ENCODE measurements at places on chromosomes 5 and 9.
A peak's percentile ranks its signal among the peaks of the same experiment; 100 is the strongest.

- DNase-seq, result no peak
Observed at GRCh38 chr9:134568116-134568515, 73.5 kb upstream of the COL5A1 start.

- peak; percentile 98 for DNase-seq
Observed at GRCh38 chr9:90433398-90433941, 209.2 kb downstream of the DIRAS2 start.

GRCh38 chr5:172106511-172107356 lies 81.3 kb downstream of the STK10 start:
- peak; percentile 64 for DNase-seq

- DNase-seq, result no peak
Observed at GRCh38 chr5:179357031-179357430, 11.8 kb upstream of the ADAMTS2 start.

- DNase-seq, result no peak
Observed at GRCh38 chr5:150235500-150235854, 45.6 kb downstream of the SLC6A7 start.

GRCh38 chr9:84103651-84104377 lies 123.2 kb downstream of the RMI1 start:
- DNase-seq, result no peak

DNA sequence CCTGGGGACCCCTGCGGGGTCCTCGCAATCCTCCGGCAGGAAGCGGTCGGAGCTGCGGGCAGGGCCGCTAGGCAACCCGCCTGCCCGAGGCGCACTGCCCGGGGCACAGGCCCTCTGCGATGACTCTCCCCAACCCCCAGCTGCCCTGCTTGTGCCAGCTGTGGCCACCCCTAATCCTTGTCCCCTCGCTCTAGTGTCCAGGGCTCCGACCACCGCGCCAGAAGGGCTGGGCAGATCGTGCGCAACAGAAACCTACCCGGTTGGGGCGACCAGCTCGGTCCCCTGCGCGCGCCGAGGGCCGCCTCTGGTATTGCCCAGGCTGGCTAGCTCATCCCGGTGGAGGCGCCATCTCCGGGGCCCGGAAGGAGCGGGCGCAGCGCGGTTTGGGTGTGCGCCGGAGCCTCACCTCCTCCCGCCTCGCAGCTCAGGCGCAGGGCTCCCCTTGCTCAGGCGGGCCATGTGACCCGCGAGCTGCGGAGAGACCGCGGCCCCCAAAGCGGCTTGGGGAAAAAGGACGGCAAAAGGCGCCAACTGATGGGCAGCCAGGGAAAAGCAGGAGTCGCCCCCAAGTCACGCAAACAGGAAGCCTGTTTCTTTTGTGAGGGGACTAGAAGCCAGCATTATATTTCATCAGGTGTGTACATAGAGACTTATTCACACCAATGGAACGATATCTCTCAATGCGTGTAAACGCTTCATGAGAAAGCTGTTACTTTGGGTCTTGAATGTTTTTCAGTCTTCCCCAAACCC lies 46.8 kb upstream of the RNF20 start:
- peak; percentile 85 for DNase-seq

GRCh38 chr5:107869438-107870115 lies 198.8 kb upstream of the EFNA5 start:
- peak; percentile 29 for DNase-seq

DNA sequence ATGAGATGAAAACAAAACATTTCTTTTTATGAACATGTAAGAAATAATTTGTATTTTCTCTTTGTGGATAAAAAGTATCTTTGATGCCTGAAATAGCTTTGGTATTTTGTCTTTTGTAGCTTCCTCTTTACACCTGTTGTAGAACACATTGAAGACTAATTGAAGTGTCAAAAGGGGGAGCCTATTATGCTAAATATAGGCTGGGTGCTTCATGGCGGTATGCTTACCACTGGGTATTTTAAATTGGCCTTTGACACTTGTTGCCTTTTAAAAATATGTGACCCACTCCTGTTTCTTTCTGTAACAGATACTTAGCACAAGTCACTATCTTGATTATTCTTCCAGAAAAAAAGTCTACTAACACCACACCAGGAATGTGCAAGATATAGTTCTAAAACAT lies 226.4 kb downstream of the KIAA0825 start:
- DNase-seq, result peak; percentile 11

GRCh38 chr9:79257790-79258351 lies 313.9 kb upstream of the TLE4 start:
- no peak for DNase-seq

GRCh38 chr9:99690573-99690972 lies 131.1 kb upstream of the NR4A3 start:
- no peak for DNase-seq

DNA sequence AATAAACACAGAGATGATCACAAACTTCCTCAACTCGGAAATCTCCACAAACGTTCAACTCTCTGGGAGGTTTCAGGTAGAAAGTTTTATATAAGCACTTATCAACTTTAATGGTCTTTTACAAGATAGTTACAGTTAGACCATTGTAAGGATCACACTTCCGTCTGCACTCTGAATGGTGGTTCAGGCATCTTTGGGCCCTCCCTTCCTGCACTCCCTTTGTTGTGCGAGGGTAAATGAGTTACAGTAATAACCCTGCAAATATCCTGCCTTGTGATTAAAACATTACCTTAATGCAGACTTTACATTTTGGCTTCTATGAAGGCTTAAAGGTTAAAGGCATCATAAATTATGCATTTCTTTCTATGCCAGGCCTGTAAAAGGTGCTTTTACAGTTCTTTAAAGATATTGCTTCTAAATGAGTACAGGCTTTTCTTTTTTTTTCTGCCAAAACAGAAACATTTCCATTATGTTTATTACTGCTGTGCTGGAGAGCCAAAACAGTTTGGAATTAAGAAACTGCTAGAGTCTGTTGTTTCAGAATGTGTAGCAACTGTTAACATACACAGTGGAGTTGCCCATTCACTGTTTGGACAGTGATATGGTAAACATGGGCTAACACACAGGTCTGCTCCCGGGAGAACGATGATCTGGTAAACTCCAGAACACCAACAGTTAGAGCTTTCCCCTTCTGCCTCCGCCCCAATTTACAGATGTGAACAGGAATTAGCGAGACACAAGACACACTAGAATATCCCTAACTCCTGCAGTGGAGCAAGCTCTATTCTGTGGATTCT lies 1.1 kb downstream of the PRUNE2 start:
- DNase-seq, result no peak

DNA sequence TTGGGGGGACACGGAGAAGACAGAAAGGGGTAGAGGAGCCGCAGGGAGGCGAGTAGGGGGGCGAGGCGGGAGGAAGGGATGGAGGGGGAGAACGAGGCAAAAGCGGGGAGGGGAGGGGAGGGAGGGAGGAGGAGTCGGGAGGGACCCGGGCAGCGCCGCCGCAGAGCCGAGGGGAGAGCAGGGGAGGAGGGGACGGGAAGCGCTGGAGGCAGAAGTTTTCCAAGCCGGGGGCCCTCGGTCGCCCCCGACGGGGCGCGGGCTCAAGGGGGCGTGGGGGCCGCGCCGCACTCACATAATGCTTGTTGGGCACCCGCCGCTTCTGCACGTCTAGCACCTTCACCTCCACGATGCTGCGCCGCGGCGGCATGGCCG lies 353 bp downstream of the SH3PXD2B start:
- DNase-seq, result peak; percentile 76

- DNase-seq, result peak; percentile 46
Observed at GRCh38 chr9:109640580-109641371, 139.2 kb upstream of the PALM2AKAP2 start.

DNA sequence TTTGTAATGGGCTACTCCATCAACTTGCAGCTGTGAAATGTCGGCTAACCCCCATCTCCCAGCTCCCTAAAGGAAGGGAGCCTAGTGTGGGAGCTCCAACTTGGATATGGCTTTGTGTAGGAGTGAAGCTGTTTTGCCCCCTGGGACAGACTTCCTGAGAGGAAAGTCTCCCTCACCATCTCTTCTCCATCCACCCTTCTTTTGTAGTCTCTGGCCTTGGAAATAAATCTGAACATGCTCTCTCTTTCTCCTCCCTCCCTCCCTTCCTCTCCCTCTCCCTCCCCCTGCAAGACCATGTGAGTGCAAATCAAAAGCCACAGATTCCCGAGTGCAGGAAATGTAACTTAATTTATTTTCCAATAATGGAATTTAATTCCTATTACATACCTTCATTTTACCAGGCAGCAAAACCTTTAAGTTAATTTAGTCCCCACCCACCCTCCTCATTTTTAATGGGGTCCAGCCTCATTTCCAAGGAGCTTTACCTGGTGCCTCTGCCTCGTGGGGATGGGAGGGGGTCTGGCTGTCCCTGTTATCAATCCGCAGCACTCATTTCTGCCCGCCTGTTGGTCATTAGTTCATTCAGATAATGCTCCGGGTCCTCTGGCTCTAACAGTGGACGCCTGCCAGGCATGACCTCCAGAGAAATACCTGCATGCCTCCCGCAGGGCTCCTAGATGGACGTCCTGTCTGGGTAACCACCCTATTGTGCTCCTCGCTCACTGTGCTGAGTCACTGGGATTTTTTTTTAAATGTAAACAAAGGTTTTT lies 122.9 kb upstream of the TAF11L2 start:
- DNase-seq, result peak; percentile 83

GRCh38 chr9:27385606-27386322 lies 88.8 kb upstream of the EQTN start:
- DNase-seq, result no peak

DNA sequence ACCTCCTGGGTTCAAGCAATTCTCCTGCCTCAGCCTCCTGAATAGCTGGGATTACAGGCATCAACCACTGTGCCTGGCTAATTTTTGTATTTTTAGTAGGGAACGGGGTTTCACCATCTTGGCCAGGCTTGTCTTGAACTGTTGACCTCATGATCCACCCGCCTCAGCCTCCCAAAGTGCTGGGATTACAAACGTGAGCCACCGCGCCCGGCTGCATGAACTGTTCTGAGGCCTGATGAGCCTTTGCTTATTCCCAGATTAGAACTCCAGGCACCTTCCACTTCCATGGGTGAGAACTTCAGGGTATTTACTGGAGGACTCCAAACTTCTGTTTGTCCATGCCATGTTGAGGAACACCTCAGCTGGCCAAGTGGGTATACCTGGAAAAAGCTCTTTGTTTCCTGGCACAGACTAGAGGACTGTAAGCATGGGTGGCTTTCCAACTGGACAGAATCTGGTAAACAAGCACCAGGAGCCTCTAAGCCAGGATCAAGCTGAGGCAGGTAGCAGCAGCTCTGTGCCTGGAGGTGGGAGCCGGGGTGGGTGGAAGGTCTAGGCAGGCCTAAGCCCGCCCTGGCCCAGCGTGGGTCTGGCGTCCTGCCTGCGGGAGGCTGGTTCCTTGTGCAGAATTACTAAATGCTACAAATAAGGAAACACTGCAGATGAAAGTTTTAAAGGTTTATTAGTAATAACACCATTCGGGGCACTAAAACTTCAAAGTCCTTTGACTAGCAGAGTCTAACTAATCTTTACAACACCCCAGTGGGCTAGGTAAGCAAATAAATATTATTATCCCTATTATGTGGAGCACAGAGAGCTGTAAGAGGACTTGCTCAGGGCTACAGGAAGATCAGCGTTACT lies 78.4 kb downstream of the SEMA5A start:
- no peak for DNase-seq

DNA sequence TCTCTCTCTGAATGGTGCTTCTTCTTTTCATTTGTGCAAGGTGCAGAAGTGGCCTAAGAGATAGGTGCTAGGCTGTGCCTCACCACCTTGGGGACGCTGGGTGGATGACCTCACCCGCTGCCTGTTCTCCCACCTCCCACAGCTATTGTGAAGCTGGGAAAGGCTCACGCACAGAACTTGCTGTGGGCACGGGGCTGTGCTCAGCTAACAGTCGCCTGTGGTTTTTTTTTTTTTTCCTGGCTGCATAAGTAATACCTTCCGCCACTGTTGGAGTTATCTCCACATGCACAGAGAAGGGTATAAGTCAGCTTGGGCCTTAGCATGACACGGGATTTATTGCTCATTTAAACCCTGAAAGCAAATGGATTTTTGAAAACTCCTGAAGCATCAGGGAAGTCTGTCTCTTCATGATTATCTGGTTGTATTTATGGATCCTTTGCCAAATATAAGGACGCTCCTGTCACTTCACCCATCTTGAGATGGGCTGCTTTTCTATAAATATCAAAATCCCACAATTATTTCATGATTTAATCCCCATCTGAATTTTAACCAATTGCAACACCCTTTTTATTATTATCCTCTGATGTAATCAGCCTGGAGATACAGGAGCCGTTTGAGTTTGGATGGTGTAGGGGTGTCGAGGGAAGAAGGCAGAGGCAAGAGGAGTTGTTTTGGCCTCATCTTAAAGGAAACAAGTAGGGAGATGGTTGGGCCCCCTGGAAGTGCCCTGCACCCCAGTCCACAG lies 9.0 kb downstream of the DBH start:
- no peak for DNase-seq

- no peak for DNase-seq
Observed at GRCh38 chr5:157611571-157612476, 36.2 kb upstream of the ADAM19 start.

GRCh38 chr9:68540712-68541535 lies at the start of gene TMEM252:
TMEM252 (minus strand) TSS chr9:68540883; CDS start chr9:68540814, 69 bp downstream.
- no peak for DNase-seq

GRCh38 chr5:54332720-54333119 lies 22.3 kb upstream of the ARL15 start:
- no peak for DNase-seq

GRCh38 chr9:30722065-30722464 lies 1662.4 kb upstream of the ACO1 start:
- DNase-seq, result no peak

DNA sequence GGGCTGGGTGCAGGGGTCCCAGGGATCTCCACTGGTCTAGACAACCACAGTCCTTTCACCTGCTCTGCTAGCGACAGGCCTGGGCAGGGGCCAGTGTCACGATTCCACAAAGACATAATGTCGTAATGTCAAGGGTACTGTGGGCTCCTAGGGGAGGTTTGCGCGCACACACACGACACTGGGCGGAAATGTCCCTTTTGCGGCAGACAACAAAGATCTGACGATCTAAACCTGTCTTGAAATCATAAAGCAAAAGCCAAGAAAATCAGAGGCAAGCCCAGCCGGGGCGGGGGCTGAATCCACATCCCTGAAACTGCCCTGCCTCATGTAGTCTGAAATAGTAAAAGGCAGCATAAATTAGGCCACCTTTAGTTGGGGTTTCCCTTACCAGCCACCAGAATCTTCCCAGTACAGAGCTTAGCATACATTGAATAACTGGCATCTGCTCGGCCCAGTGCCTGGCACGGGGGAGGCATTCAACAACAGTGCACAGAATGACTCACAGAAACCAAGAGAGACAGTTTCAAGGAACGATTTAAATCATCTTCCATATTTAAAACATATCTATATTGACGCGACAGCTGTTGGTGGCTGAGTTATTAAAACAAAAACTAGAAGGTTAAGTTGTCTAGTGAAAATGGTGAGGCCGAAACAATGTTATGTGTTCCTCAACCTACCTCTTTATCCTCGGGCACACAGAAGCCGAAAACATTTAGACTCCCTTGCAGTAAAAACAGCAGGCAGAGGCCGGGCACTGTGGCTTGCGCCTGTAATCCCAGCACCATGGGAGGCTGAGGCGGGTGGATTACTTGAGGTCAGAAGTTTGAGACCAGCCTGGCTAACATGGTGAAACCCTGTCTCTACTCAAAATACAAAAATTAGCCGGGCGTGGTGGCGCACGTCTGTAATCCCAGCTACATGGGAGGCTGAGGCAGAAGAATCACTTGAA lies 151.0 kb downstream of the MYO10 start:
- DNase-seq, result no peak
